Hematopoietic multipotent progenitor cell treated with erythropoietin and hydrocortisone succinate and interleukin-3 and kit ligand, for 8 days (in vitro differentiated cells): ENCODE measurements at places on chromosomes 13 and 19.

DNA sequence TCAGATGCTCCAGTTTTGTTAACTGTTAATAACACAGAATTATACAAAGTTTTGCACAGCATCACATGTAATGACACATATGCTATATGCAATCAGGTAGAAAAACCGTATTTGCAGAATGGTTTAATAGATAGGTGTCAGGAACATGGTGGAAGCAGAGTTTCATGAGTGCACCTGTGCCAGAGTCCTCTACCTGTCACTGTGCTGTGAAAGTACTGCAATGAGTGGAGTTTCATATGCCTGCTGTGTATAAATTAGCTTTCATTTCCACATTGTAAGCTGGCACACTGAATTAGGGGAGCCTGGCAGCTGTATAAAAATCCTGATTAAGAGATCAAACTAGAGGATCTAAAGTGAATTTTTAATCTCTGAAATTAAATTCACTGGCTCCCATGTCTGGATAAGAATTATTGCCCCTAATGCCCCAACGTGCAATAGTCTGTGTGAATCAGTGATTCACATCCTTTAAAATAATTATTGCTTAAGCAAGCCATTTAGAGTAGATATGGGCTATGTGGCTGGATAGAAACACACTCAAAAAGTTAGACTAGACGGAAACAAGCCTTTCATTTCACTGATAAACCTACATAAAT, 8.5 kb upstream of the EEF1AKMT1 start:
- no peak for DNase-seq

- DNase-seq, result no peak
Measured at GRCh38 chr19:41426116-41426841, 895 bp downstream of the B3GNT8 start.

- peak; percentile 25 for DNase-seq
Measured at GRCh38 chr13:37914781-37915391, 45.3 kb upstream of the TRPC4 start.

- no peak for DNase-seq
Measured at GRCh38 chr19:41552558-41552957, 23.4 kb upstream of the CEACAM21 start.

DNA sequence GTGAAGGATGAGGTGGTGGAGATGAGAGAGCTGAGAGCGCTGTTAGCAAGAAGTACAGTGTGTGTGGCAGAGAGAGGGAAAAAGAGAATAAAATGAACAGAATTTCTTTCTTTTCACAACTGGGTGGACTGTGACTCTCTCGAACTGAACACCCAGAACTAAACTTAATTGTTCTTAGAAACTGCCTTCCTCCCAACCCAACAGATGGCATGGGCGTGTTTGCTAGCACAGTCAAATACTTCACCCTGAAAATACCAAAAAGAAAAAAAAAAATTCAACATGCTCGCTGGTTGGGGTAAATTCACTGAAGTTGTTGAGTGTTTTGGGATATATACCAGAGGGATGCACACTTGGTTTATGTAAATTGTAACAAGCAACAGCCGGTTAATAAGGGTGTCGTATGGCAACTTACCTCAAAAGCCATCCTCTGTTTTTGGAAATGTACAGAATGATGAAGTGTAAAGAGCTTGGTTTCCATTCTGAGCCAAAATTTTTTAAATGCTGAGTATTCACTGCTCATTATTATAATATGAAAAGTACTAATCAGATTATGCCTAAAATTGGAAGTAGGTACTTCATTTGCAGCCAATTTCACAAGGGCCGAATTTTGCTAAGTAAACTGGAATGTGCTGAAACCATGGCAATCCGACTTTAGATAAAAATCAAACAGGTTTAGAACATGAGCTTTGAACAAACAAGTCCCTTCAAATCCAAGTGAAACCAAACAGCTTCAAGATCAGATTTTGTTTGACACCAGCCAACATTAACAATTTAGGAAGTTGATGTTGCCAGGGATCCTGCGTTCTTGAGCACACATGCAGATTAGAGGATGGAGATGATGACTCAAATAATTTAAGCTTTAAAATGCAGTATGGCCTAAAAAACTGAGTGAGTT, 115.8 kb downstream of the ZIC5 start:
- DNase-seq, result no peak

DNA sequence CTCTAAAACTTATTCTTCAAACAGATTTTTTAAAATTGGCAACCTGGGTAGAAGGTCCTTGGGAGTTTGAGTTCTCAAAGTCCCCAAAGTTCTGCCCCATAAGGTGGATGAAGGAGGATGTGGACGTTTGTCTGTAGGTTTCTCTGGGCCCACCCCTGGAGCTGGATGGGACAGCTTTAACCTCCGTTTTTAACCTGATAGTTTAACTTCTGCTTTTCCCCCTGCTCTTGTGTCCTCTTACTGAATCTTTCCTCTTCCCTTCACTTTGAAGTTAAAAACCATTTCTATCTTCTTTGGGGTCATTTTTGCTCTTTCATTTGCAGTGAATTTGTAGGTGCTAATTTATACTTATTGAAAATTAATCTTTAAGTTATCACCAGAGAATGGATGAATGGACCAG, 79.1 kb downstream of the ESD start:
- DNase-seq, result no peak

DNA sequence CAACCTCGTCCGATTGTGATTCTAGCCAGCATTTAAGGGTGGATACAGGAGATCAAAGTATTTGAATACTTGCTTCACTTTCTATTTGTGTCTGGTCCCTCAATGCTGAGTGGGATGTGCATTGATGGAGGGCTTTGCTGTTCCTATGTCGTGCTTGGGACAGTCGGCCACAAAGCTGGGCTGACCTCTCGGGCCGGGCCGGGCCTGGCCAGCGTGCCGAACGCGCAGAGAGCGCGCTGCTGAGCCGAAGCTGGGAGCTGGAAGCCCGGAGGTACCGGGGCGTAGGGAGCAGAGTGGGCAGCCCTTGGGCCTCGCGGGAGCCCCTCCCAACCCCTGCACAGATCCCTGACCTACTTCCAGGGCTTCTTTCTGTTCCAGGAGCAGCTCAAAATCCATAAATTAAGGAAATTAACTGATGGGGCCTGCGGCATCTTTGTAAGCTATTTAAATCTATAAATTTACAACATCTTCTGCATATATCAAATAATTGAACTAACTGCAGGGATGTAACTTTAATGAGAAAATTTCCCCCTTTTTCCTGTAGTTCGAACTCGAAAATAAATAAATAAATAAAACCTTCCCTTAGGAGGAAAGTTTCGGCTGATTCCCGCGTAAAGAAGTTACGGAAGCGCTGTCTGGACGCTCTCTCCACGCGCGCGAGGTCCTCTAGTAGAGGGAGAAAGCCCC, 1.8 kb upstream of the KCTD15 start:
- no peak for DNase-seq

- no peak for DNase-seq
Measured at GRCh38 chr19:33467851-33468250, 53.7 kb downstream of the PEPD start.

DNA sequence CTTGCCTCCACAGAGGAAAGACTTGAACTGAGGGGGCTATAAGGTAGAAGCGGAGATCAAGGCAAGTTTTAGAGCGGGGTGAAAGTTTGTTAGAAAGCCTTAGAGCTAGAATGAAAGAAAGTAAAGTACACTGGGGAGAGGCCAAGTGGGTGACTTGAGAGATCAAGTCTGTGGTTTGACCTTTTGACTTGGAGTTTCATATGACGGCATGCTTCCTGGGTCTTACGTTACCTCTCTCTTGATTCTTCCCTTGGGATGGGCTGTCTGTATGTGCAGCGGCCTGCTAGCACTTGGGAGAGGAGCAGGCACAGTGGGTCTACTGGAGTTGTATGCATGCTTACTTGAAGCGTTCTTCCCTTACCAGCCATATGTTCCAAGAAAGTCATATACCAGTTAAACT, 1768.5 kb downstream of the PCDH9 start:
- no peak for DNase-seq

DNA sequence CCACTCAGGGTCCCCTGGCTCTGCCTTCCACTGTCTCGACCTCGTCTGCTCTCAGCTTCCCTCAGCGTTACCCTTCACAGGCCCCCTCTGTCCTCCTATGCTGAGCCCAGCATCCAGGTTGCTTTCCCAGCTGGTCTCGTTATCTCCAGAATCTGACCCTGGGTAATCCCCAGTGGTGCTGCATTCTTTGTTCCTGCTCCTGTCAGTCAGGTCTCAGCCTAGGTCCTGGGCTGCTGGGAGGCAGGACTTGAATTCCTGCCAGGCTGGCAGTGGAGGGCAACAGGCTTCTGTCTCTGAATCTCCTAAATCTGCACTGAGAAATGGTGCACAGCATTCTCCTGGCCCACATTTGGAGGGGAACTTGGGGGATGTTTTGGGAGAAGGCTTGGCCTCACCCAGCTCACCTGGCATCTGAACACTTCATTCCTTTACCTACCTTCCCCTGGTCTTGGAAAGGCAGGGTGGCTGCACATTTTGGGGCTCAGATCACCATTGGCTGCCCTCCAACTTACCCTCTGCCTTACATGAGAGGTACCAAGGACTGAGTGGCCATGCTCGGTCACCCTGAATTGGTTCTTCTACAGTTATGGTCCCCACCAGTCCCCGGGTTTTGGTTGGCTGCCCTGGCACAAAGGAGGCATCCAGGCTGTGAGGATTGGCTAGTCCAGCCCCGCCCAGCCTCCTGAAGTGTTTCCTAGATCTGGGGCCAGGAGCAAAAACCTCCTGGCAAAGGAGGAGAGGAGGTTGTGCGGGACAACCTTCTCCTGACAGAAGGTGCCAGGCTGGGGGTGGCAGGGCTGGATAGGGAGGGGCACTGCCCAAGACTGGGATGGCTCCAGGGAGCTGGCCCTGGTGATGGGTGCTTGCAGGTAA, at the start of gene CYP4F8:
Gene CYP4F8 (plus strand): TSS at position 712 of the 873 bp plus-strand sequence. CDS start 399 bp downstream, outside the sequence.
- no peak for DNase-seq

DNA sequence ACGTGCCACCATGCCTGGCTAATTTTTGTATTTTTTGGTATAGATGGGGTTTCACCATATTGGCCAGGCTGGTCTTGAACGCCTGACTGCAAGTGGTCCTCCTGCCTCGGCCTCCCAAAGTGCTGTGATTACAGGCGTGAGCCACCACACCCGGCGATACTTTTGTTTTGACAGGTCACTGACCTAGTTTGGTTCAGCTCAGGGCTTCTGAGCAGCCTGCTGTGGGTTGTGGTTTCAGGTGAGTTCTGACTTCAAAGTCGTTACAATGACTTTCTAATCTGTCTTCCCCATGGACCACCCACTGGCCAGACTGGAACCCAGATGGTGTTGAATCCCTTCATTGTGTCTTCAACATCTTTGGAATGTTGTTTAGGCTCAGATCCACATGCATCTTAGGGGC, 73.8 kb downstream of the TRPM4 start:
- no peak for DNase-seq

- DNase-seq, result no peak
Measured at GRCh38 chr19:34715357-34715756, 18.7 kb upstream of the ZNF181 start.

GRCh38 chr19:17863520-17864182, 3.9 kb downstream of the RPL18A start:
- no peak for DNase-seq

GRCh38 chr13:110116072-110116487, 190.9 kb downstream of the COL4A1 start:
- peak; percentile 45 for DNase-seq
